ENCODE measurements at places on chromosomes 2 and 18.

GRCh38 chr18:2612996-2613395 is 41.6 kb downstream of the NDC80 start:
- no peak overlapping the region for H3K4me3 ChIP-seq
- H3K27me3 ChIP-seq = no peaks in the 10 kb centered on the region
- no peaks in the 10 kb centered on the region for H3K4me1 ChIP-seq
- no peak for DNase-seq
- no peak overlapping the region for H3K27ac ChIP-seq

DNA sequence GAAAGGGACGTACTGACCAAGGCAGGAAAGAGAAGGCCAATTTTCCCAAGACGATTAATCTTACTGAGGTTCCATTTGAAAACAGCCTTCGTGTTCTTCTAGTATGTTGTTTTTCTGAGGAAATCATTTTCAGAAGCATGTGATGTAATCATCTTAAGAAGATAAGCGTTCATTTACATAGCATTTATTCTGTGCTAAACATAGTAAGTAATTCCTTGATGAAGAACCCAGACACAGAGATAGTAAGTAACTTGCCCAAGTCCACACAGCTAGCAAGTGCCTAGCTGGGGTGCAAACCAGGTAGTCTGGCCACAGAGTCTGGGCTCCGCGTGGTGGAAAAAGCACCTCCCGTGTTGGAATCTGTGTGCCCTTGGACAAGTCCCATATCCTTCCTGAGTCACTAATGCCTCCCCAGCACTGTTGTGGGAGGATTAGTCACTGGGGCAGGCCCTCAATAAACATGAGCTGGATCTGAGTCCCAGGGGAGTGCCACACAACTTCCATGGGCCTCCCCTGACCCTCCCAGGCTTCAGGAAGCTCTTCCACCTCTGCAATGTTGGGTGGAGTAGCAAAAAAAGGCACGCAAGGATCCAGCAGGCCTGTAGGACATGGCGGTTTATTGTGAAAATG is 26.9 kb upstream of the ASAP2 start:
- no peaks in the 10 kb centered on the region for H3K4me1 ChIP-seq
- DNase-seq = no peak
- H3K36me3 ChIP-seq = no peaks in the 10 kb centered on the region
- no peak overlapping the region for H3K27ac ChIP-seq
- H3K4me3 ChIP-seq = no peak overlapping the region

DNA sequence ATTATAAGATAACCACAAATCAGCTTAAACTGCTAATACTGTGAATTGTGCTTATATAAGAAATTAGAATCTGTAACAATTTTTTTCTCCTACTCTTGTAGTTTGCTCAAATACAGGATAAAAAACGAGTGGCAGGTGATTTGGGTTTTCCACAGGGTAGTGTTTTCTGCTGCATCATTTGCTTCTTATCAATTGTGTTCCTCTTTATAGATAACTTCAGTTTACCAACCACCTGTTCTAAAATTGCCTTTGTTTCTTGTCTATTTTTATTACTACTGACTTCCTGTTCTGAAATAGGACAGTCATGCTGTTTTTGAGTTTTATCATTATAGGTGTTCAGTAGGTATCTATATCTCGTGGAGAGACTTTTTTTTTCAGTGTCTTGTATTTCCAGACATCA is 56.9 kb downstream of the MFSD6 start:
- DNase-seq = no peak
- no peak overlapping the region for H3K27ac ChIP-seq
- H3K4me3 ChIP-seq = no peak overlapping the region
- peaks cover 75% of the 10 kb centered on the region for H3K4me1 ChIP-seq
- no peaks in the 10 kb centered on the region for H3K27me3 ChIP-seq
- no peaks in the 10 kb centered on the region for H3K36me3 ChIP-seq

DNA sequence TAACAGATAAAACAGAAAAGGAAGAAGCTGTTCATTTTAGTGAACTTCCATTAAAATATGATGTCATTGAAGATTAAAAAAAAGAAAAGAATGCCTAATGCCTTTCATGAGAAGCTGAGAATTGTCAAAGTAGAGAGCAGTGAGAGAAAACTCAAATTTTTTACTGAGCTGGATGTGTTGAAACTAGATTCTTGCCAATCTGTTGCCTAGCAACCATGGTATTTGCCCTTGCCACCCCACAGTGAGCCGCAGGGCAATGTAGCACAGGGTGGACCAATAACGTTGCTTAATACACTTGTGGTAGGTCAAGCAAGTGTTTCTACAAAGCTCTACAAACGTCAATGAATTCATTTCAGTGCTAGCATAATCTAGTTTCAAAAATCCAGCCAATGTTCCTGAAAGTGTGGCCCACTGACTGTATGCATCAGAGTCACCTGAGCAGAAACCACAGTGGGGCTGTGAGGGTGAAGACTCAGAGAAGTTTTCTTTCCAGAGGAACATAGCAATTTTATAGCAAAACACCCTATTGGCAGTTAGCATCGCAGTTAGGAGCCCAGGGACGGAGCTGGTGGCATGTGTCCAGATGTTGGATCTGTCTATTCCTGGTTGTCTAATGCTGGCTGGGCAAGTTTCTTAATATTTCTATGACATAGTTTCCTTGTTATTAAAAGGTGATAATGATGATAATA is 132.2 kb downstream of the DOCK10 start:
- no peak for DNase-seq
- no peaks in the 10 kb centered on the region for H3K27me3 ChIP-seq
- peaks cover 21% of the 10 kb centered on the region for H3K4me1 ChIP-seq
- no peak overlapping the region for H3K27ac ChIP-seq
- H3K36me3 ChIP-seq = peaks cover 30% of the 10 kb centered on the region
- no peak overlapping the region for H3K4me3 ChIP-seq

DNA sequence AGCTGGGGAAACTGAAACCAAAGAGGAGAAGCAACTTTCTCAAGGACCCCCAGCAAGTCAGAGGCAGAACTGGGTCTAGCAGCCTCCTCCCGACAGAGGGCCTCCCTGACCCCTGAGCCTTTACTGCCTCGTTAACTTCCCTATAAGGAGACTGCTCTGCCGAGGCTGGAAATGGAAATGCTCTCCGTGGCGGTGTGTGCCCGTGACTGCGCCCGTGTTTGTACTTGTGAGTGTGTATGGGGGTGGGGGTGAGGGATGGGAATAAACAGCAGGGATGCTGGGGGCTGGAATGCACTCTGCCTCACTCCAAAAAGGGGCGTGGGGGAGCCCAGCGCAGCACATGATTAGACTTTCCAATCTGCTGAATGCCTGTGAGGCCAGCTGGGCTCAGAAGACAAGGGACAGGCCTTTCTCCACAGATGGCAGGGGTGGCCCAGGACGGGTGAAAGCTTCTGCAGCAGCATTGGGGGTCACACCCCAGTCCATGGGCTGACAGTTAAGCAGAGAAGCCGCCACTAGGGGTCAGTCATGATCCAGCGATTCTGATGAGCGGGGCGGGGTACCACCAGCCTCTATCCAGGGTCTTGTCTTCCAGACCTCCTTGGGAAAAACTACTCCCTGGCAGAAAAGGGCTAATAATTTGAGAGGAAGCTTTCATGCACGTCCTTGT is 26.8 kb downstream of the MPHOSPH10 start:
- H3K4me1 ChIP-seq = peaks cover 8% of the 10 kb centered on the region
- no peak overlapping the region for H3K4me3 ChIP-seq
- no peak overlapping the region for H3K27ac ChIP-seq
- H3K36me3 ChIP-seq = no peaks in the 10 kb centered on the region

DNA sequence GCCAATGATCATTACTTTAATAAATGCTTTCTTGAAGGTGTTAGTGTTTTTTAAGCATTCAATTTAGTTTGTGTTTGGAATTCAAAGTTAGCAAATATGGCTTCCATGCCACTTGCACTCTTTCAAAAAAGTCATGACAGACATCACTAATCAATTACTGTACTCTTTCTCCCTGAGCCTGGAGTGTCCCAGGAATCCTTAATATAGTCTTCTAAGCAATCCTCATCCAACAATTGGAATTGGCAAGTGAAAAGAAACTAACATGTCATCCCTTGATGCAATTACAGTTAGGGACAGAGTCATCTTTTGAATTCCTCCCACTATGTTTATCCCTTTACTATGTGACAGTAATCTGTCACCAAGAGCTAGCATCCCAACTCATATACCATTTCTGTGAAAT is 29.7 kb upstream of the GPR55 start:
- H3K27me3 ChIP-seq = peaks cover 51% of the 10 kb centered on the region
- H3K27ac ChIP-seq = no peak overlapping the region
- H3K36me3 ChIP-seq = peaks cover 7% of the 10 kb centered on the region
- DNase-seq = no peak
- peaks cover 11% of the 10 kb centered on the region for H3K4me1 ChIP-seq

DNA sequence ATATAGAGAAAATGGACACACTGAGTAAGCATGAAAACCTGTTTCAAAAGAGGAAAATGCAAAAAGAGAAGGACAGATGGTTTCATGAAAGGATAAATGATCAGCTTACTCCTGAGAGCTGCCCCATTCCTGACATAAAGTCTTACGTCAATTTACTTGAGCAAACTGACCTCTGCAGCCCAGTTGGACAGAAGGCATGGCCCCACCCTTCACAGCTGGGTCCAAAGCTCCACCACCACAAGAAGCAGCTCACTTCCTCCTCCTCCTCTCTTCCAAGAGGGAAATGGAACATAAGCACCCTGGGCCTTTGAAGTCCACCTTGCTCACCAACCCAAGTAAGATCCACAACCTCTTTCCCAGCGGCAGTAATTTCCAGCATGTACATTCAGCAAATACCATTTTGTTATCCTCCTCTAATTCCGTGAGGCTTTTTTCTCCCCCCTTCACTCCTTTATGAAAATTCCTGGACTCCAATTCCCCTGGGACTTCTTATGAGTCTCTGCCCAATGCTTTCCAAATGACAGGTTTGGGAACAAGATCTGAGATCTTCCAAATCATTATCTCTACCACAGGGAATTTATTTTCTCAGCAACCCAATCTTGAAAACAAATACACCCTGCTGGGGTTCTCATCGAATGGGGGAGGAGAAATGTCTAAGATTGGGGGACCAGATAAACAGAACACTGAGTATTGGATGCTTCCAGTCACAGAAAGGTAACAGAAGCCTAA is 10.1 kb downstream of the COL4A4 start:
- H3K4me3 ChIP-seq = no peak overlapping the region
- no peaks in the 10 kb centered on the region for H3K36me3 ChIP-seq
- H3K4me1 ChIP-seq = no peaks in the 10 kb centered on the region
- H3K27me3 ChIP-seq = peaks cover 29% of the 10 kb centered on the region
- H3K27ac ChIP-seq = no peak overlapping the region

GRCh38 chr2:130370490-130370889 is 14.6 kb downstream of the PTPN18 start:
- H3K36me3 ChIP-seq = peaks cover 5% of the 10 kb centered on the region
- no peak for DNase-seq

- peak; percentile 81 for DNase-seq
- H3K27me3 ChIP-seq = no peaks in the 10 kb centered on the region
- peak overlapping the region; percentile 97 for H3K27ac ChIP-seq
- H3K4me1 ChIP-seq = peaks cover 67% of the 10 kb centered on the region
- peaks cover 16% of the 10 kb centered on the region for H3K36me3 ChIP-seq
Measured at GRCh38 chr2:60867848-60868247, 13.5 kb upstream of the REL start.

GRCh38 chr18:65235966-65236624 is 514.7 kb upstream of the CDH7 start:
- no peak for DNase-seq
- H3K27ac ChIP-seq = no peak overlapping the region
- no peaks in the 10 kb centered on the region for H3K4me1 ChIP-seq

DNA sequence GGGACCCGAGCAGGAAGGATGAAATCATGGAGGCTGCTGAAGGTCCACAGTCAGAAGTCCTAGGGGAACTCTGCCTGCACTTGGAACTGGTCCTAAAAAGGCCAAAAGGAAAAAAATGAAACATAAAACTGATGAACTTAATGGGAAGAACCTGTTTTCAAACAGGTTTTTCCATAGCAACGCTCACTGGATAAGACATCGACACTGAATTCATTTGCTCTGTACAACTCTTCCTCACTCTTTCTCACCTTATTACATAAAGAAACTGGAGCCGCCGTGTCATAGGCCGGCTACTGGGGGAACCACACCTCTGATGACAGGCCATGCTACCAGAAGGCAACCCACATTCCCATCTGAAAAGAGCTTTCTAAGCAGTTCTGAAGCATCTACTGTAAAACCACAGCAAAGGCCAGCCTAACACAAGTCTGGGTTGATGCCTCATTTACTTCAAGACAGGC is 83.6 kb downstream of the FARSB start:
- H3K36me3 ChIP-seq = peaks cover 24% of the 10 kb centered on the region
- no peaks in the 10 kb centered on the region for H3K27me3 ChIP-seq
- no peaks in the 10 kb centered on the region for H3K4me1 ChIP-seq
- DNase-seq = no peak

- H3K27me3 ChIP-seq = no peaks in the 10 kb centered on the region
- H3K27ac ChIP-seq = no peak overlapping the region
- H3K36me3 ChIP-seq = no peaks in the 10 kb centered on the region
- no peak for DNase-seq
- H3K4me1 ChIP-seq = no peaks in the 10 kb centered on the region
Measured at GRCh38 chr2:182318466-182319220, 108.2 kb downstream of the PDE1A start.

Data from naive B cell (primary cell).